ENCODE measurements at places on chromosomes 3 and 15.

GRCh38 chr3:53773021-53773436 is 73.2 kb downstream of the CHDH start:
- DNase-seq = no peak

- DNase-seq = no peak
Measured at GRCh38 chr3:14816359-14816758, 2.4 kb upstream of the FGD5 start.

GRCh38 chr15:34993412-34993811 is 5.3 kb upstream of the ZNF770 start:
- DNase-seq = no peak

- no peak for DNase-seq
Measured at GRCh38 chr3:186075931-186076567, 32.8 kb downstream of the ETV5 start.

DNA sequence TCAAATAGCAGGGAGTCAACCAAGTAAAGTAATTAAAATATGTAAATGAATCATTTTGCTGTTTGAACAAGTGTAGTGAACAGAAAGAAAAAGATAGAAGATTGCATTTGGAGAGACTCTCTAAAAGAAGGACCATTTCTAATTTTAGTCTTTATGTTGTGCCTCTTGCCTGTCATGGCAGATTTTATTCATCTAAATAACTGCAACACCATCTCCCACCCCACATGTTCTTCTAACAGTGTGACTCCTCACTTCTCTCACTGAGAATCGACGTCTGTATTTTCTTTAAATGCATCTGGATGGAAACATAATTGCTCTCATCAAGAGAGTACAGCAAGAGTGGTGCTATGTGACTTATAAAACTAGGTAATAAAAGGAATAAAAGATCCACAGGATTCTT is 439.9 kb upstream of the GBE1 start:
- no peak for DNase-seq

- DNase-seq = no peak
Measured at GRCh38 chr15:54608876-54609835, 587.6 kb downstream of the RSL24D1 start.

DNA sequence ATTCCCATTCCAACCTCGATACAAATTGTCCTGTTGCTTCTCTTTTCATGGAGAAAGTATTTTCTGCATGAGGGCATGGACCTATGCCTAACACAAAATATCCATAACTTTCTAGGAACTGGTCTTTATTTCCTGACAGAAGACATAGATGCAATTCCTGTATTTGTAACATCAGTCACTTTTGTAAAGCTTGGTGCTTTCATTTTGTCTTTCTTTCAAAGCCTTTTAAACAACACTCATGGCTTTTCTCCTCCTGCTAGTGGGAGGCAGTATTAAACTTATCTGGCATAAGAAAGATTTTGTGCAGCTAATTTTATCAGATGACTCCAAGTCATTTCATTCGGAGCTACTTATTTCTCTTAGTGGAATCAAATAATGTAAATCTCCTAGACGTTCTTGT is 616.0 kb downstream of the RBMS3 start:
- DNase-seq = no peak

- no peak for DNase-seq
Measured at GRCh38 chr15:58423831-58424608, 7.8 kb upstream of the LIPC start.

- DNase-seq = peak; percentile 39
Measured at GRCh38 chr3:187743195-187744141, 1.8 kb downstream of the BCL6 start.

GRCh38 chr3:153619268-153619667 is 457.2 kb downstream of the RAP2B start:
- DNase-seq = no peak

- DNase-seq = no peak
Measured at GRCh38 chr3:31952205-31952604, 28.9 kb downstream of the OSBPL10 start.

DNA sequence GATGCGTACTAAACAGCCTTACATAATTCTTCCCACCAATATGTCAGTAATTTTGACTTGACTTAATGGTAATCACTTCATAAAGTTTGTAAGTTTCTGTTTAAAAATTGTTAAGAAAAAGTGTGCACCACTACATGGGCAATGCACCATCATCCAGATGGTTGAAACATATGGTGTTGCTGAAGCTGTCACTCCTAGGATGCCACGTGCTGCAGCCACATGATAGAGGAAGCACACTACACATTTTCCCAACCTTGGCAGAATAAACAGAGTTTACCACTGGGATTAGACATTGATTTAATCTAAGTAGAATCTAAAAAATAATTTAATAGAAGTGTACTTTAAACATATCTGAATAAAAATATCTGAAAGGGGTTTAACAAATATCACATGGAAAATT is 1209.9 kb downstream of the NSUN3 start:
- DNase-seq = no peak

DNA sequence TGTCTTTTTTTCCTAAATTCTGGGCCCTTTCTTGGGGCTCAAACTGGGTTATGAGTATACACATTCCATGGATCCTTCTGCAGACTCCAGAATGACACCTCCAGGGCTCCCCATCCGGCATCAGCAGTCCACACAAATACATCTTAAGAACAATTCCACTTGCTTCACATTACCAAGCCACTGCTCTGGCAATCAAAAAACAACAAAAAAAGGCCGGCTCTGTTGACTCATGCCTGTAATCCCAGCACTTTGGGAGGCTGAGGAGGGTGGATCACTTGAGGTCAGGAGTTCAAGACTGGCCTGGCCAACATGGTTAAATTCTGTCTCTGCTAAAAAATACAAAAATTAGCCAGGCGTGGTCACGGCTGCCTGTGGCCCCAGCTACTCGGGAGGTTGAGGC is 49.9 kb upstream of the LPP start:
- no peak for DNase-seq

GRCh38 chr3:134407239-134407625 is 33.0 kb upstream of the AMOTL2 start:
- no peak for DNase-seq

DNA sequence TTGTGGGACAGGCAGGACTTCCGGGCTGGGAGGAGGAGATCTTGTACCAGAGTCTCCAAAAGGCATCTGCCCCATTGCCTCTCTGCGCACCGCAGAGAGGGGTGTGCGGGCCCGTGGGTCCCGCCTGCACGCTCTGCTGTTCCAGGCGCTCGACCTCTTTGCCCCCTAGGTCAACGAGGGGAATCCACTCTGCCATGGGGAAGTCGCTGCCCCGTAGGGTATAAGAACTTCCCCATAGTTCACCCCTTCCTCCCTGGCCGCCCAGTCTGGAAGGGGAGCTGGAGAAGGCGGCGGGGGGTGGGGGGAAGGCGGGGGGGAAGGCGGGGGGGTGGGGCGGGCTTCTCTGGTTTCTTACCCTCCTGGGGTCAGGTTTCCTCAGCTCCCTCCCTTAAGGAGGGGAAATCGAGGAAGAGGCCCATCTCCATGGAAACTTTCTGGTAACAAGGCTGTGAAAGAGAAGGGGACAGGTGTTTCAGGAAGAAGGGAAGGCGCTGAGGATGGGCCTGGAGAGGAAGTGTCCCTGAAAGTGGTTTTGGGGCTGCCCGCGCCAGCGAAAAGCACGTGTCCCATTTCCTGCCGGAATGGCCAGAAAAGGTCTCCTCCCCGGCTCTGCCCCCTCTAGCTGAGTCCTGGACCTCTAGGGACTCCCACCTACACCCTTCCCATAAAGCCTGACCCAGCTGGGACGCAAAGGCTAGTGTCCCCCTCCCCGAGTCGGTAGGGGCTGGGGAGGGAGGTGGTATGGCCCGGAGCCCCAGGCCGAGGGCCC is 27.5 kb downstream of the NR1I2 start:
- no peak for DNase-seq

DNA sequence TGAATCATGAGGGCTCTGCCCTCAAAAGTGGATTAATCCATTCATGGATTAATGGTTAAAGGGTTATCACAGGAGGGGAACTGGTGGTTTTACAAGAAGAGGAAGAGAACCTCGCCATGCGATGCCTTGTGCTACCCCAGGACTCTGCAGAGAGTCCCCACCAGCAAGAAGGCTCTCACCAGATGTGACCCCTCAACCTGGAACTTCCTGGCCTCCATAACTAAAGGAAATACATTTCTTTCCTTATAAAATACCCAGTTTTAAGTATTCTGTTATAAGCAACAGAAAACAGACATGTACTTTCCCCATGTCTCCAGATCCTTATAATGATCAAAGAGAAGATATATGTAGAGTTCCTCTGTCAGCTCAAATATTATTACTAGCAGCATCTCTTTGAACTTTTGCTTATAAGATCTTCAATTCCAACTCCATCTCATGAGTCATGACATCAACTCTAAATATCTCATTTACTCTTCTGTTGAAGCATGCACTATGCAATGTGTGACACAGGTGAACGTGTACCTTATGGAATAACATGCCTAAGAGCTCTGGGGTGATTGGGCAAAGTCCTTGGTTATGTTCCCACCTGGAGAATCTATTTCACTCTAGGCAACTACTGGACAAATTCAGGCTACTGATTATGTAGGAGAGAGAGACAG is 37.5 kb upstream of the ZBTB38 start:
- DNase-seq = no peak

DNA sequence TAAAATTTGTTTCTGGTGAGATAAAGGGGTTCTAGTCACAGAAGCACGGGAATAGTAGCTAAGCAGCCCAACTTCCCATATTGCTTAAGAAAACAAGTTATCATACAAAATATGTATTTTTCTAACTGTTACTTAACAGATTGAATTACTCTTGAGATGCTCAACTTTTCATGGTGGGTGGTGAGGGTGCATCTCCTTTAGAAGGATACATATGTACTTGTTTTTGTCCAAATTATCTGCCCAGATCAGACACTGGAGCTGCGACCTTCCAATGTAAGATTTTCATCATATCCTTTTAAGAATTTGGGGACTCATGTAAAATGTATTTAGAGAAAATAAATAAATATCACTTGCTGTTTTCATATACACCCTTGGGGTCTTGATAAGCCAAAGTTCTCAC is 252.2 kb upstream of the SOX2 start:
- DNase-seq = no peak

- DNase-seq = no peak
Measured at GRCh38 chr3:150106740-150107428, 136.2 kb upstream of the PFN2 start.

GRCh38 chr3:62332835-62333244 is 40.5 kb downstream of the FEZF2 start:
- DNase-seq = no peak

DNA sequence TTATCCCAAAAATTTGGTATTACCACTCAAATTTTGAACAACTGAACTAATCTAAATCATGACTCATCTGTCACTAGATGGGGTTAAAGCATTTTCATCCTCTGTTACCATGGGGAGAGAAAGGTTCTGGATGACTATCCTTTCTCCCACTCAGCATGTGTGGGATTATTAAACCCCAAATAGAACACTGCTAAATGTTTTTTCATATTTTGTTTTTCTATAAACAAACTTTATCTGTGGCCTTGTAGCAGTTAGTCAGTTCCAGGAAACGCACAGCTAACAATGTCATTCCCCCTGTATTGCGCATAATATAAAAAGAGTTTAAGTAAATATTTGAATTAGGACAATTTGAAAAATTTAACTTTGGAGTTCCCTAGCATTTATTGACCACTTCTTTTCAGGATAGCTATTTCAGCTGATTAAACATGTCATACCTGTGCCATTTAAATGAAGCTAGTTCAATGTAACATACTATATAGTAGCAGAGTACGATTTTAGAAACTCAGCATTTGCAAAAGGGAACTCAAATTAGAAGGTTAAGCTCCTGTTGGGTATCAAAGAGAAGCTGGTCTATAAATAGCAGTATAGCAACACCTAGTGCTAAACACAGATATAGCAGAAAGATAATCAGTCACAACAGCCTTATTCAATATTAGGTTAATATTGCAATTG is 9.2 kb upstream of the TMEM212 start:
- DNase-seq = no peak

DNA sequence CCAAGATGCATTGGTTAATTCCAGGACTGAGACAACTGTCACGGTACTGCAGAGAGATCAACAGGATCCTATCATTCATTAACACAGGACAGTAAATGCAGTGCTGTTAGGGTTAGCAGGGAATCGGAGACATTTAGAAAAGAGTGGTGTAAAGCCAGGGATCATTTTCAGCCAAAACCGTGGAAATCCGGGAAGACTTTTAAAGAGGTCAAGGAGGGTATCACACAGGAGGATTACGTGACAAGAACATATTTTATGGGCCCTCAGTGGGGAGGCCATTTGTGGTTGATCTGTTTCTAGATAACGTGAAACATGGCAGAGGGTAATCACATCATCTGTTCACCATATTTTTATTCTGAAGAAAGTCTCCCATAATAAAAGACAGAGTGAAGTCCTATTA is 216.1 kb downstream of the PTPRG start:
- DNase-seq = no peak

- DNase-seq = no peak
Measured at GRCh38 chr3:127172781-127173515, 20.0 kb upstream of the PRR23E start.

GRCh38 chr15:68429691-68430470 is 2.1 kb downstream of the ITGA11 start:
- DNase-seq = no peak

All from stimulated activated CD8-positive, alpha-beta memory T cell treated with anti-CD3 and anti-CD28 coated beads, Interleukin-2, amount 100 ng/mL, for 1 hour (primary cell).